HT-29 (cell line): ENCODE measurements at places on chromosomes 7 and 10.

DNA sequence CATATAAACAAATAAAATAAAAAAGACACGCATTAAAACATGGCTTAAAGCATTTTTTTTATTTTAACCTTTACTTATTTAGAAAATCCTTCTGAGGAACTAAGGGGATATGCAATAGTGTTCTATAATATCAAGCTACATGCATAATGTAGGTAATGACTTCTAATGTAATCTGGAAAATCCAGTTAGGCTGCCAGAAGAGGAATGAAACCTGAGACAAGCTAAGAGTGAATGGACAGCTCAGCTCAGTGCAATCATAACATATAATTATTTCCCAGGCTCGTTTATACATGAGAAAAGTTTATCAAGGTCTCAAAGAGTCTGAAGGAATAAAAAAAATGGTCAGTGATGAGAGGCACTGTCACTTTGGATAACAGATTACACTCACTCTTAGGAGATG is 649.0 kb upstream of the PCDH15 start:
- no peak for DNase-seq

- no peak for DNase-seq
Measured at GRCh38 chr10:22832066-22832602, 95.7 kb upstream of the ARMC3 start.

GRCh38 chr10:86952106-86952505 is 5.3 kb downstream of the MMRN2 start:
- DNase-seq, result no peak

DNA sequence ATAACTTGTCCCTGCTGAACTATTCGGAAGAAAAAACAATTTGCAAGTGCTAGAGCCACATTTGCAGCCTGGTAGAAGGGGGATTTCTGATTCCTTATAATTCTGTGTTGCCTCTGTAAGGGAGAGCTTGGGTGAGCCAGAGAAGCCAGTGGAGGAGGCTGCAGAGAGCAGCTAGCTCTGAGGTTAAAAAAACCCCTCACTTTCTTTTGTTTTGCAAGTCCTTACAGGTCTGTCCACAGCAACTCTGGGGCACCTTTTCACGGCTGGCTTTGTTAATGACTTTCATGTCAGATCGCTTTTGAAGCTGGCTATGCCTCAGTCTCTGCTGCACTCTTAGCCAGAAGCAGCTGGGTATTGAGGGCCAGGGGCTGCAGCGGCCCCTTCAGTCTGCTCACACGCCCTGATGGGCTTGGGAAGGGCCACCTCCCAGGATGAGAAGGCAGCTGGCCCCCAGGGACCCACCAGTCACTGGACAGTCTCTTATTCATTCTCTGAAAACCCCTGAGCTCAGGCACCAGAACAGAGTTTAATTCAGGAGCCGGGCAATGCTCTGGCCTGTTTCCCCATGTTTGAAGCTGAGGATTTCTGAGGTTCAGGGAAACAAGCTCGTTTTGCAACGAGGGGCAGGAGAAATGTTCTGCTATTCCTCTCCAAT is 30.9 kb downstream of the TRIM8 start:
- DNase-seq, result no peak

DNA sequence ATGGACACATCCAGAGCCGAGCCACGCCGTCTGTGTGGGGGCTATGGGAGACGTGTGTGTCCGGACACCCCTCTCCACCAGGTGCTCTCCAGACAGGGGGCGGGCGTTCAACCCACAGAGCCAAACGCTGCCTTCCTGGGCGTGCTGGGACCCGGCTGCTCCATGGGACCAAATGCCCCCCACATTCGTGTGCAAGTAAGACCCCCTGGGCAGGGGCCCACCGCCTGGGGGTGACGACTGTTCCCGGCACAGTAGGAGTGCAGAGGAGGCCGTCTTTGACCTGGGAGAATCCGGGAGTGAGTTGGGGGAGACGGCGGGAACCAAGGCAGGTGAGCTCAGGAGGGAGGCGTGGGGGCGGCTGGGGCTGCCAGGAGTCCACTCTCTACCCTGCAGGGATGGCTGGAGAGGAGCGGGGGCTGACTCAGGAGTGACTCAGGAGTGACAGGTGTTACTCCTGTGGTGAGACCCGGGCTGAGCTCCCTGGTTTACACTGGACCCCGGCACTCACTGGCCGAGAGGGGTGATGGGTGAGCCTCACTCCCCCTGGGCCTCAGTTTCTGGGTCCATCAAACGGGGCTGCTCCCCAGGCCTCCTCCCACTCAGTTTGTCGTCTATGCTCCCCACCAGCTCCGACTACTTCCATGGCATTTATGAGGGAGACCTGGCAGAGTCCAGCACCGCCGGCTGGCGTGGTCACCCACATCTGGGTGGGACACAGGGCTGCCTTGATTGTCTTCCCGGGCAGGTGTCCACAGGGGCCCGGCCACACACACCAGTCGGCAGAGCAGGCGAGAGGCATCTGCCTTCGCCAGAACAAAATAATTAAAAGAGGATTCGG is 95.0 kb downstream of the MICALL2 start:
- DNase-seq, result no peak
